ENCODE measurements at places on chromosomes 1 and 21.

DNA sequence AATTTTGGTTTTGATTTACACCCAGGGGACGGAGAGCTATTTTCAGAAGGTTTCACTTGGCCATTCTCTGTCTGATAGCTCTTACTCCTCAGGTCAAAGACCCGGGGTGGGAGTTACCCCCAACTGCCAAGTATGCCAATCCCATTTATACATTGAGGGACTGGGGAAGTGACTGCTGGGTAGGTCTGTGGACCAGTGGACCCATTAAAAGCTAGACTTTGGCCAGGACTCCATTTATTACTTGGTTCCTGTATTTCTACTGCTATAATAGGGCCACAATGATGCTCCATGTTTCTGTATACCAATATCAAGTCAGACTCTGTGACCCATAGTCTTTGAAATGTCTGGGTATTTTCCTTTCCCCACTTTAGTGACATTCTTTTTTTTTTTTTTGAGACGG is 14.6 kb downstream of the ZFYVE9 start:
- no peak for DNase-seq

- DNase-seq: no peak
Measured at GRCh38 chr1:87951852-87952251, 623.2 kb downstream of the LMO4 start.

DNA sequence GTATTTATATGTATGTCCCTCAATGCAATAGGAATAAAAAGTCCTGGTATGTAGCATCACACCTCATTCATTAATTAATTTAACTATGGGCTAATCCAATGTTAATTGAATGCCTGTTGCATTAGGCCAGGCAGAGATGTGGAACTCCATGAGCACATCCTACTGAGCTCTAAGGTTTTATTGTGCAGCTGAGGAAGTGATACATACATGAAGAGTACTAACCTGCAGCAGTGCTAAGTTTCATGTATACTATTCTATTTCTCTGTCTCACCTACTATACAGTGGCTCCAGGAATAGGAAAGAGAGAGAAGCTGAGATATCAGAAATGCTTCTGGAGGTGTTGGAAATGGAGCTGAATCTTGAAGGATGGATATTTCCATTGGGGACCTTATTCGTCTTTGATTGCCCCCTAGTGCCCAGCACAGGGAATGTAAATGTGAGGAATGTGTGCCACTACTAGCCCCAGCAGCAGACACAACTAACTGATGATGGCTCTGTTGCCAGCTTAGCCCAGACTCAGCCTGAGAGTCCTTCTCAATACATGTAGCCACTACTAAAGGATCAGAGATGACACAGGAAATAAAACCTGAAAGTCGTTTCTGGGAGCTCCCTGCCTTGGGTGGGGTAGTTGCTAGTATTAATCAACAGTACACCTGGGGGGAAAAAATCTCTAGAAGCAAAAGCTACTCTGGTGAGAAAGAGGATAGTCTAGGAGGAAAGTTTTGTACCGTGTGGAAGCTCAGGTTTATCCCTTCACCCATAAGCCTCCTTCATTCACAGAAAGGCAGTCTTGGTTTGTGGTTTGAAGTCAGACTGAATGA is 173.3 kb upstream of the FOXD3 start:
- DNase-seq: no peak

GRCh38 chr1:100585786-100586185 is 47.8 kb downstream of the GPR88 start:
- no peak for DNase-seq

- DNase-seq: no peak
Measured at GRCh38 chr1:194052514-194053338, 866.3 kb upstream of the B3GALT2 start.
